CD4-positive, alpha-beta T cell treated with Interleukin-10 for 1 hour (primary cell): ENCODE measurements at places on chromosomes 16 and 17.

DNA sequence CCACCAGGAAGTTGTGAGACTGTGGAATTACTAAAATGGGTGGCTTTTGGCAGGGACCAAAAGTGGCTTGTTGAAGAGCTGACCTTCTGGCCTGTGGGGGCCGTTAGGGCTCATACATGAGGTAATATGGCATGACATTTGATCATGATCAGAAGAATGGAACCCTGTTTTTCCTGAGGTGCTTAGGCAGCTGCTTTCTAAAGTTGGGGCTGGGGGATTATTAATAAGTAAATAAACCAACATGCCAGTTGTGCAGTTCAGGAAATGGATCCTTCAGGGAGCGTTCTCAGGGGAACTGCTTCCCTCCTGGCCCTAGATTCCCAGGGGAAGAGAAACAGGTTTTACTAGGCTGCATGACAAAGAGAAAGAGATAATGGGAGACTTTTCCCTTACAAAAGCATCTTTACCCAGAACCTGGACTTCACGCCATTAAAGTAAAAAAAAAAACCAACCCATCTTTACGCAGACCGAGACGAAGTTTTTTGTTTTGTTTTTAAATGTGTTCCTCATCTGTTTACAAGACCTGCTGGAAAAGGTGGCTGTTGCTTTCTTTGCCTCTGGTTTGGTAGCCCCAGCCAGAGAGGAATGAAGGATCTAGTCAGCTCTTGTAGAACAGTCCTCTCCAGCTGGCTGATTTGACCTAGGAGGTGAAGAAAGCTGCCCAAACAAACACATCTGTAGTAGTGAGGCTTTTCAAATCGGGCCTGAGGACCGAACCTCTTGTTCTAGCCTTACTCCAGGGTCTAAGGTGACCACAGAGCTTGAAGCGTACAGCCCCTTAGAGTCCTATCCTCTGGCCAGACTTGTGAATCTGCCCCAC is 22.7 kb downstream of the YPEL2 start:
- DNase-seq, result no peak

DNA sequence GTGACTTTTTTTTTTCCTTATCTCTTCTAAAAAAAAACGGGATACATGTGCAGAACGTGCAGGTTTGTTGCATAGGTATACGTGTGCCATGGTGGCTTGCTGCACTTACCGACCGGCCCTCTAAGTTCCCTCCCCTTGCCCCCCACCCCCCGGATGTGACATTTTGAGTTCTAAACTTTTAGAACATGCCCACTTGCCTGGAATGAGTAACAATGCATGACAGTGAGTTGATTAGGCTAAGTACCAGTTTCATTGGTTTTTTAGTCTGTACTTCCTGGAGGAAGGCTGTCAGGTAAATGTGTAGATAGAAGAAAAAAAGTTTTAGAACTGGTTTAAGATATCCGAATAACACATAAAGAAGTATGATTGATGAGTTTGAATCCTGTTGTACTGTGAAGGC is 4.0 kb downstream of the BPTF start:
- DNase-seq, result peak; percentile 43

GRCh38 chr16:51573191-51573590 is 422.1 kb upstream of the SALL1 start:
- DNase-seq, result no peak

- no peak for DNase-seq
Measured at GRCh38 chr17:79141578-79142355, 67.1 kb downstream of the ENGASE start.

- DNase-seq, result no peak
Measured at GRCh38 chr17:82649501-82650261, 1.4 kb upstream of the WDR45B start.

DNA sequence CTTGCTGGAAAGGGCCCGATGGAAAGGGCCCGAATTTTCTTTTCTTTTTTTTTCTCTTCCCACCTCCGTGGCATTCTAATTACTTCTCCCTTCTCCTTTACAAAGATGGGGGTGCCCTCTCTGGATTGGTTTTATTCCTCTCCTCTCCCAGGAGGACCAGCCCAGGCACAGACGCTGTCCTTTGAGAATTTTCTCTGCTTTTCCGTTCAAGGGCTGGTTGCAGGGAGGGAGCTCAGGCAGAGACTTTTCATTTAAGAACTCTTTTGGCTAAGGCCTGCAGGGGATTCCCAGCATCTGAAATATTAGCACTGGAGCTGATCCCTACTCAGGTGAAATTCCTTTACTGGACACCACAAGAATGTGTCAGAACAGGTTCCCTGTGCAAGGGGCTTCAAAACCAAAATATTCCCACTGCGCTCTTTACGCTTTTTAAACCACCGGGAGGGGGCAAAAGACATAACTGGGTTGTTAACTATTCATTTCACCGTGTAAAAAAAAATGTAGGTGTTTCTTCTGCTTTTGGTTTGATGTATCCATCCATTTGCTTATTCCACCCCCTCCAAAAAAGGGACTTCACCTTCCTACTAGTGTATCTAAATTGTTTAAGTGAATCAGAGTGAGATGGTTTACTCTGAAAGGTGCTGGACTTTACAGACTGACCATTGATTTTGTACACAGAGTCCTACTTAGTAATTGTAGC is 1.4 kb downstream of the NFAT5 start:
- DNase-seq, result peak; percentile 34

DNA sequence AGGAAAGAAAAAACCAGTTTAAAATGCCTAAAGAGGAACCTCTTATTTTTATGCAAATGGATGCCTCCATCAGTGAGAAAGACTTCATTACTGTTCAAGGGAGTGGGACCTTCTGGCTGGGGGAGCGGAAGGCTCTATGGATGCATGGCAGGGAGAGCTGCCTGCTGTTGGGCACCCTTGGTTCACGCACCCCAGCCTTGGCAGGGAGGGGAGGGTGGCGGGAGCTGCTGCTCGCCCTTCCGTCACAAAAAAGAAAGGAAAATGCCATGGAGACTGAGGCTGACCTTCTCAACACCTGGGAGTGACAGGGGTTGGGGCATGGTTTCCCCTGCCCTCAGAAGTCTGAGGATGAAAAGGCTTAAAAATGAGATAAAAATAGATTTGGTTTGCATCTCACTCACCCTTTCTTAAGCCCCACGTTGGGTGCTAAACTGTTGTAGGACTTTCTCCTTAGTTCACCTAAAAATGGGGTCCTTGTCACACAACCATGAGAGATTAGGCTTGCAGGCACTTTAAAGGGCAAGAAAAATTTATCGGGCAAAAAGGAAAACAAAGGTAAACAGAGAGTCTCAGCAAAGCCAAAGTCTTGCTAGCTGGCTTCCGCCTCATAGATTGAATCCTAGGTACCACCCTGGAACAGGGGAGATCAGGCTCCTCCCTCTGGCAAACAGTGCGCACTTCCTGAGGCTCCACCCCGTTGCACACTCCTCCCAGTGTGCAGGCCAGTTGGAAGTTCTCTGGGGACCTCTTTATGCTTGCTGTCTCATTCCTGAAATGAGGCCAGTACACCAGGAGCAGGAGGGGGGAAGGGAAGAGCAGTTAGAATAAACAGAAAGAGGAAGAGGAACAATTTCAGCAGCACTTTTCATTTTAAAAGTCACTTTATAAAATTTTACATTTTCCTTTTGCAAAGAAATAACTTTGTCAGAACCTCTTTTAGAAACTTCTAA is 31.6 kb downstream of the PHKB start:
- DNase-seq, result peak; percentile 8

DNA sequence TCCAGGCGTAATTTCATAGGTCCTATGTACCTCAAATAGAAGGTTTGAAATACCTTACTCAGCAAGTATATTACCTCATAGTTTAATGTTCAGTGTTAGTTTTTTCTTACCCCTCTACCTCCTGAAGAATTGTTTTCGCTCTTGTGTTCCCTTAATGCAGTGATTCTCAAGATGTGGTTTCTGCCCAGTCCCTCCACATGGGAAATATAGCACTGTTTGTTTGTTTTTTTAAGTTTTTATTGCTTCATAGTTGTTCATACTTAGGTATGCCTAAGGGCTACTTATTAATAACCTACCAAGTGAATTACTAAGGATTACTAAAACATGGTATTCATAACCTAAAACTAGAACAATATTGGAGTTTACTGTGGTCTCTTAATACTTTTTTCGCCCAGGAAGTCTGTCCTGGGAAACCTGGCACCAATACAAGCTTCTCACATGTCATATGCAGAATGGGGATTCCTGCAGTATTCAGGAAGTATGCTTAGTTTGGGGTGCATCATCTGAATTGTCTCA is 5.0 kb downstream of the RSPRY1 start:
- no peak for DNase-seq

GRCh38 chr17:11889266-11889665 is 108.0 kb downstream of the ZNF18 start:
- no peak for DNase-seq

- DNase-seq, result no peak
Measured at GRCh38 chr16:26951950-26952349, 114.8 kb upstream of the C16orf82 start.

DNA sequence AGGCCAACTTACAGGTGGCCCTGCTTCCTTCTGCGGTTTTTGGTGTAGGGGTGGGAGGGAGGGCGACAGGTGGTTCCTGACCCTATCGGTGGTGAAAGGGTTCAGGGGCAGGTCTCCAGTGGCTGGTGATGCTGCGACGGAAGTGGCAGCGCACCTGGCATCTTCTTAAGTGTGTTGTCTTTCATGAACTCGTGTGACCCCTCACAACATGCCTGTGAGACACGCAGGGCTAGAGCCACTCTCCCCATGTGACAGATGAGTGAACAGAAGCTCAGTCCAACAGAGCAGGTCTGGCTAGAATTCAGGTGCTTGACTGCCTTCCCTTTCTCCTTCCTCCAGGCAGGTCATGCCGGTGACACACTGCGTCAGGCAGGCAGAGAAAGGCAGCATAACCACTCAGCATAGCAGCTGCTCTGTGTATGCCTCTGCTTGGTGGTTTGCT is 8.0 kb downstream of the TNFAIP1 start:
- DNase-seq, result no peak

- DNase-seq, result no peak
Measured at GRCh38 chr16:83418565-83418964, 389.2 kb upstream of the HSBP1 start.

- no peak for DNase-seq
Measured at GRCh38 chr16:79767421-79768275, 167.1 kb upstream of the MAF start.

DNA sequence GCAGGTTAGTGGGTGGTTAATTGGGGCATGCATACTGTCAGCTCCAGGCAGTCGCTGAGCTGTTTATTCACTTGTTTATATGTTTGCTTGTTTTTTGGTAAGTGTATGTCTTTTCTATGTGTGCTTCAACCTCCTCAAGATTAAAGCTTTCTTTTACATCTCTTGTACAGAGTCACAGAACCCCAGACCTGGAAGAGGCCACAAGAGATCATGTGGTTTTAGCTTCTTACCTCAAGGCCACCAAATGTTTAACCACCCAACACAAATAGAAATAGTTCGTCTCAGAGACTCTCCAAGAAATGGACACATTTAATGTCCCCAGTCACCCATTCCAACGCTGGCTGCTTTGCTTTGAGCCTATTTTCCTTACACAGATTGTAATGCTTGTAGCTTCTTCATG is 11.8 kb upstream of the TMEM98 start:
- no peak for DNase-seq

- no peak for DNase-seq
Measured at GRCh38 chr17:57988301-57989250, 522 bp upstream of the VEZF1 start.

GRCh38 chr16:81553814-81554675 is 109.4 kb downstream of the CMIP start:
- DNase-seq, result no peak

GRCh38 chr17:13395346-13395745 is 206.4 kb downstream of the HS3ST3A1 start:
- DNase-seq, result no peak

DNA sequence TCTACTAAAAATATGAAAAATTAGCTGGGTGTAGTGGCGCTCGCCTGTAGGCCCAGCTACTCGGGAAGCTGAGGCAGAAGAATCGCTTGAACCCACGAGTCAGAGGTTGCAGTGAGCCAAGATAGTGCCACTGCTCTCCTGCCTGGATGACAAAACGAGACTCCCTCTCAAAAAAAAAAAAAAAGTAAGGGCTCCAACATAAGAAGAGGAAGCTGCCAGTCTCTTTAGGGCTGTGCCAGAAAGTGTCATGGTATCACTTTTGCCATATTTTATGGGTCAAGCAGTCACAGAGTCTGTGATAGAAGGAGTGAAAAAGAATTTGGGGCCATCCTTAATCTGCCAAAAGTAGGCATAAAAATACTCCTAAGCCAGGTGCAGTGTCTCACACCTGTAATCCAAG is 1.4 kb upstream of the PIPOX start:
- DNase-seq, result no peak

- no peak for DNase-seq
Measured at GRCh38 chr17:57215317-57215716, 41.0 kb upstream of the MSI2 start.
